Muscle of leg (tissue), 16 donors: ENCODE measurements at places on chromosomes 6 and 20.
A peak's percentile ranks its signal among the peaks of the same experiment; 100 is the strongest.

DNA sequence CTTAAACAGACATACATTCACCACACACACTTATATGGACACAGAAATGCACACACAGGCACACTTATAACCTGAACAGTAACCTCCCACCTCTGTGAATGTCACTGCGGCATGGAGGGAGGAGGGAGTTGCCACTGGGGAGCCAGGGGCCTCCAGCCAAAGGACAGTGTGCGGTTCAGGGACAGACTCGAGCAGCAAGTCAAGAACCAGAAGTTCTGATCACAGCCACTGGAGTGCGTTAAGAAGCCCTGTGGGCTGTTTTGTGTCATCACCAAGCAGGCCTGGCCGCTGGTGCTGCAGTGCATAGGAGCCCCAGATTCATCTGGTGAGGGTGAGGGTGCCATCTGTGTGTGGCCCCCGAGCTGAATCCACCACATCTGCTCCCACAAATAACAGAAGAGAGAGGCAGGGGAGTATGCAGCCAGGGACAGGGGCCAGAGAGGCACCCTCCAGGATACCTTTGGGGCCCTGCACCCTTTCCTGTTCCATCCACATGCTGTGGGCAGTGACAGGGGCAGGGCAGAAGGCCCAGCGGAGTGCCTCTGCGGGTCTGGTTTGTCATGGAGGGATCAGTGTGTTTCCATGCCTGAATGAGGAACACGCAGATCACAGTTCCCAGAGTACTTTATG lies 20.3 kb downstream of the SYNDIG1 start:
- DNase-seq, result no peak

DNA sequence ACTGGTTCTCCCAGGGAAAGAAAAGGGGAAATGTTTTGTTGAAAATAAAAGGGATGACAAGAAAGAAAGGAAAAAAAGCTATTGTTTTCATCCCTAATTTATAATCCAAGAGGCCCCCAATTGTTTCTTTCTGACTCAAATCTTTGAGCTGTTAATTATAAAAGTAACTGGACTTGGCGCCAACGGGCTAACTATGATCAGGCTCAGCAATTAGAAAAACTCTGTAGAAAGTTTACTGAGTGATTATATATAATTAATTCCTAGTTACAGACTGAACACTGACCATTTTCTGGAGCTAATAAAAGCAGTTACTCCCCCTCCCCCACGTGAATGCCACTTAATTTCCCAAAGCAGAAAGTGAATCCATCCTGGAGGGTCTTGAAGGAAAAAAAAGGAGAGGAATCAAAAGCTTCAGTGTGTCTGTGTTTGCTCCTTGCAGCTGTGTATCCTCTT lies 3.2 kb downstream of the ZMYND8 start:
- peak; percentile 77 for DNase-seq

DNA sequence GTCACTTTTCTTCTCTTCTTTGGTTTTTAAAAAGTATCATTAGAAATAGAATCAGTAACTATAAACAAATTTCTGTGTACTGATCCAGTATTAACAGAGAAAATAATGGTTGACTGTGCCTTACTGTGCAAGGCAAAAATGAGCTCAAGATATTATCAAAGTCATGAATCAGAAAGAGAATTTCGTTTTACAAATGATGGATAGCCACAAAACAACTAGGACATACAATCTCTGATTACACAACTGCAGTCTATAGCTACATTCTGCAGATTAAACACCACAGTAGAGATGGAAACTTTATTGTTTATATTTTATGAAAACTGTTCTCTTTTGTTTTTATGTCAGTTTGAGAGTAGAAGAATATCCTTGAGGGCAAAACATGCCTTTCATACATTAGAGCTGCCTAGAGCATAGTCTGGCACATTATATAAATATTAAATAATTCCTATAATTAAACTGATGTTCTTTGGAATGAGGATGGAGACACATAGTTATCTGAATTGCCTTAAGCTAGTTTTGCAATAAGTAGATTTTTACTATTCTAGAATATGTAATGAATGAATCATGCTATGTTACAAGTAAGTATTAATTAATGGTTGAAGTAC lies 333.1 kb downstream of the LAMA2 start:
- no peak for DNase-seq

- no peak for DNase-seq
Observed at GRCh38 chr6:101662111-101662897, 268.8 kb downstream of the GRIK2 start.

DNA sequence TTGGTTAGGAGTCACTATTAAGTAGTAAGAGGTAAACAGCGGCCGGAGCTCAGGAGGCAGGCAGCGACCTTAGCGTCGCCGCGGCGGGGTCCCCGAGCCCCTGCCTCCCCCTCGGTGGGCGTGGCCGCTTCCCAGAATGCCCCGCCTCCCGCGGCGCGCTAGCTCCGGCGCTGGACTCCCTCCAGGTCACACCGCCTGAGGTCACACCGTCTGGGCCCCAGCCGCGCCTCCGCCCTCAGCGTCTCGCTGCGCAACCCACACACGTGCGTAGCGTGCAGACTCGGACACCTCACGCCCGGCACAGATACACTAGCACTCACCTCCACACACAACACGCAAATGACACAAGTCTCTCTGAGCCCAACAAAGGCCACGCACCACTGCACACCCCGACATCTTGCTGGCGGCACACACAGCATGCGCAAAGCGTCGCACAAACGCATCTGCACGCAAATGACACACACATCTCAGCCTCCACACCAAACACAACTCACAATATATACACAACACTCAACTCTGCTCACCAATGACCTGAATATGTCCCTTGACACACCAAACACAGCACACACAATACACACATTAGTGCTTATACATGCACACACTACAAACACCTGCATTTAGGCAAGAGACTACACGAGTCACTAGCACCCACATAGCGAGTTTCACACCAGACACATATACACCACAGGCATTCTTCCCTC lies 17.6 kb upstream of the CDKN1A start:
- peak; percentile 54 for DNase-seq

DNA sequence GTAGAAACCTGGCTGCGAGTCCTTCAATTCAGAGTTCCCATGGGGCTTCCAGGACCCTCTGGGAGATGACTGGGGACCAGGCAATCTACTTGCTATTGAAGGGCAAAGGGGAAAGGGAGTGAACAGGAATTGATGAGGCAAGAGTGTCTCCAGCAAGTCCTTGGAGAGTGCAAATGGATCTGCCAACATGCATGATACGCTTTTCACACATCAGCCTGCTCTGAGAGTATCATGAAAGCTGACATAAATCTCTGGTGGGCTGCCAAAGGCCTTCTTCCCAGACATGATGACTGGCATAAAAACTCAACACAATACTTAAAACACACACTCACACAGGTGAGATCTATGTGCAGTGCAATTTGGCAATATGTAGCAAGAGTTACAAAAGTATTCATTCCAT lies 759.1 kb downstream of the PTPRT start:
- peak; percentile 8 for DNase-seq

DNA sequence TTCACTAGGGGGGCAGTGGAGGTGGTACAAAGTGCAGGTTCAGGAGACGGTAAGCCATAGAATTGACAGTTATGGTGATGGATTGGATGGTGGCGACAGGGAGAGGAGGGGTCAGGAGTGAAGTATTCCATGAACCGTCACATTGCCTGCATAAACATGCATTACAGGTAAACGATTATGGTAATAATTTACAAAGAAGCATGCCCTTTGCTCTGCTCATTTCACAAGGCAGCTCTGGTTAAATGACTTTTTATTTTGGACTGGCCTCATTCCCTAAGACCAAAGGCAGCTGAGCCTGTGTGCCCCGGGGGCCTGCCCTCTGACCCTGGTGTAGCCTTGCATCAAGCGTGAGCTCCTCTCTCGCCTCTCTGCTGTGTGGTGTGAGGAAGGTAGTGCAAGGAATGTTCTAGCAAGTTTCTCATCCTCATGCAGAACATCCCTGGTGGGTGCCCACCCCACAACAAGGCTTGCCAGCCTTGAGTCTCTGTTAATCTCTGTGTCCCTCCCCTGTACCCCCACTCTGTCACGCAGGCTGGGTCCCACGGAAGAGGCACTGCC lies 59.0 kb downstream of the PPP1R14C start:
- DNase-seq, result no peak

GRCh38 chr6:83962582-83962981 lies 71.0 kb upstream of the MRAP2 start:
- no peak for DNase-seq

DNA sequence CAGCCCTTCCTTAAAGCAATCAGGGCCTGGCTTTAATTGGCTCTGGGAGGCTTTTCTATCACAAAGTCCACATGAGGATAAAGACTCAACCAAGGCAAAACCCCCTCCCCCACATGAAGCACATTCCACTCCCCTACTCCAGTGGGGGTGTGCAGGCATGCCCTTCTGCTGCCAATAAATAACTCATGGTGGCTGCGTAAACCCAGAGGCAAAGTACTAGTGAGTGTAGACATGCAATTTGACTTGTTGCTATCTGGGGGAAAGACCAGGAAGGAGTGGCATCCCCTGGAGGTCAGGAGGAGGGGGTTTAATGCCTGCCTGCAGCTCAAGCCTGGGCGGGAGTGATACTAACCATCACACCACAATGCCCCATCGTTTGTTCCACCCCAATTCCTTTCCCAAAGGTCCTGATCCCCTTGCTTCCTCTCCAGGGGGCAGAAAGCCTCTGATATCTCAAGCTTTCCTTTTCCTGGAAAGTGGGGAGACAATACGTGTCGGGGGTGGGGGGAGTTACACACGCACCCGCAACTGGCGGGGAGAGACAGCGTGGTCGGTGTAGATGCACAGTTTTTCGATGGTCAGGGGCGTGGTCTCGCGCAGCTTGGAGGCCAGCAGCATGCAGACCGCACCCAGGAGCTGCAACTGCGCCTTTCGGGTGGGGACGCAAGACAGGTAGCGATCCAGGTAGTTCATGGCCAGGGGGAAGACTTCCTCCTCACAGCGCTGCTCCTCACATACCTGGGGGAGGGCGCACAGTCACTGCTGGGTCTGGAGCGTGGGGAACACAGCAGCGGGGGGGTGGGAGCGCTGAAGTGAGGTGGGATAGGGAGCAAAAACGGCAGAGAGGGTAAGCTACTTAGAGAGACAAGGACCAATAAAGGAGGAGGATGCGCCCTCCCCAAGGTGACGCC lies 1.5 kb downstream of the CCND3 start:
- peak; percentile 28 for DNase-seq

DNA sequence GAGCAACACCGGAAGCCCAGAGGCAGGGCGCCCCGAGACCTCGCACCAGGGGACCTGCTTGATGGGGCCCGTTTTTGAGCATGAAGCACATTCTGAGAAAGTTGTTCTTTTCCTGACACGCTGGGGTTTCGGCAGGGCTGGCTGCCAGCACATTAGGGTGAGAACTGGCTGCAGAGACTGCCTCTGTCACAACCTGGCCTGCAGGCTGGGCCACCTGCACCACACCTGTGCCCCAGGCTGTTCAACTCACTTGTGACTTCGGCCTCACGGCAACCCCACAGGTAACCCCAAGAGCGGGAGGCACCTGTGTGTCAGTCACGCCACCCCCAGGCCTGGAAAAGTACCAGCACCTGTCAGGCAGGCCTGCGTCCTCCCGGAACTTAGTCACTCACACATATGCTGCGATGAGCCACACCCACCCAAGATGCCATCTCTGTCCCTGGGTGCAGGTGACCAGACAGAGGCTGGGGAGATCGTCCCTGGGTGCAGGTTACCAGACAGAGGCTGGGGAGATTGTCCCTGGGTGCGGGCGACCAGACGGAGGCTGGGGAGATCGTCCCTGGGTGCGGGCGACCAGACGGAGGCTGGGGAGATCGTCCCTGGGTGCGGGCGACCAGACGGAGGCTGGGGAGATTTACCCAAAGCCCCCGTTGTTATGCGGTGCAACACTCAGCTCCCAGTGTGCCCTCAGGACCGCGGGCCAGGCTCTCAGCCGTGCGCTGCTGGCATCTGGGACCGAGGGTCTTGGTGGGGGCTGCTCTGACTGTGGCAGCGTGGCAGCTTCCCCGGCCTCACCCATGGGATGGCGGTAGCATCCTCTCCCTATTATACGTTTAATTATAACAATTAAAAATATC lies 82.5 kb upstream of the BHLHE23 start:
- DNase-seq, result no peak

- no peak for DNase-seq
Observed at GRCh38 chr6:89021629-89022028, 58.2 kb upstream of the RNGTT start.

DNA sequence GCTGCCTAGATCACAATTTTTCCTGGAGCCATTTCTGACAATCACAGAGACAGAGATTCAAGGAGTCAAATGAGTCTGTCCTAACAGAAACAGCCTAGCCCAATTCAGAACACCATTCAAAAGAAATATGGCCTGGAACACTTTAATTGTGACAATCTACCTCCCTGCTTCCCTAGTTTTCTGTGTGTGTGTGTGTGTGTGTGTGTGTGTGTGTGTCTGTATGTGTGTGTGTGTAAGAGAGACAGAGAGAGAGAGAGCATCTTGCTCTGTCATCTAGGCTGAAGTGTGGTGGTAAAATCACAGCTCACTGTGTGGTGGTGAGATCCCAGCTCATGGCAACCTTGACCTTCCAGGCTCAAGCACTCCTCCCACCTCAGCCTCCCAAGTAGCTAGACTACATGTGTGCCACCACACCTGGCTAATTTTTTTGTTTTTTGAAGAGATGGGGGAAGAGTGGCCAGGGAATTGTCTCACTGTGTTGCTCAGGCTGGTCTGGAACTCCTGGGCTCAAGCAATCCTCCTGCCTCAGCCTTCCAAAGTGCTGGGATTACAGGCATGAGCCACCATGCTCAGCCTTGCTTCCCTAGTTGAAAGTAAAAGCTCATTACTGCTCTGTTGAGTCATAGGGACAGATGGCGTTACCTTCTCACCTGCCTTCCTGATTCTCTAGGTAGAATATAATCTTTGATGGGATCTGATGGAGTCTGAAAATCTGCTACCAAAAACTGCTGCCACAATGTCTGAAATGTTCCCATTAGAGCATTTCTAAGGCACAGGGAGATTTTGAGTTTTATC lies 89.6 kb upstream of the BEND6 start:
- DNase-seq, result no peak

DNA sequence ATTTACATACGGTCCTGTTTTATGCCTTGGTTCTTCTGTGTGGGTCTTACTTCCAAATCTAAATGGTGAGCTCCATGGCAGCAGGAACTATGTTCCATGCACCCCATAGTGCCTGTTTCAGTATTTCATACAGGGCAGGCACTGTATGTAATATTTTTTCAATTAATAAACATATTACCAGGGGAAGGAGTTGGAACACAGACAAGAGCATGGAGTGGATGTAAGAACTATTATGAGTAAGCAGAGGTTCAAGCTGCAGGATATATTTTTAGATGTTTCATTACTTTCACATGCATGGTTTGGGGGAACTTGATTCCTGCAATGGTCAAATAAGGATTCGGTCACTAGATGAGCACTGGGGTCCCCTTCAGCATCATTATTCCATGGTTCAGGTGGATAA lies 108.3 kb downstream of the KIF13A start:
- peak; percentile 88 for DNase-seq

- DNase-seq, result no peak
Observed at GRCh38 chr20:11907621-11908020, 10.1 kb upstream of the BTBD3 start.

GRCh38 chr6:16872543-16873235 lies 111.4 kb upstream of the ATXN1 start:
- no peak for DNase-seq

GRCh38 chr6:6407071-6407741 lies 86.7 kb upstream of the F13A1 start:
- peak; percentile 79 for DNase-seq
